Stimulated activated CD8-positive, alpha-beta memory T cell treated with anti-CD3 and anti-CD28 coated beads, Interleukin-4, amount 100 ng/mL, for 4 hours (primary cell): ENCODE measurements at places on chromosomes 4 and X.

DNA sequence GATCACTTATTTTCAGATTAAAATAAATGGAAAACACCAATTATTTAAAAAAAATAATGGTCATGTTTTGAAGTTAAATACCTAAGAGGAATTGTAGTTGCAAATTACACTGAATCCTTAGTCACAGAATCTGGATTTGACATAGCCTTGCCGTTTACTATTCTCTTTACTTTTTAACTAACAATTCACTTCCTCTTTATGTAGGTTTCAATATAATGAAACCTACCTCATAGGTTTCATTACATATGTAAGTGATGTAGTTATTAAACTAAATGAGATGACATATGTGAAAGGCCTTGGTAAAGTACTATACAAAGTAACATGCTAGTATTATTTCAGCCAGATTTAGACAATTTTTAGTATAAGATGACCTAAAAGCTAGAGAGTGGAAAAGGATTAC is 6.5 kb downstream of the SPP1 start:
- DNase-seq, result no peak

DNA sequence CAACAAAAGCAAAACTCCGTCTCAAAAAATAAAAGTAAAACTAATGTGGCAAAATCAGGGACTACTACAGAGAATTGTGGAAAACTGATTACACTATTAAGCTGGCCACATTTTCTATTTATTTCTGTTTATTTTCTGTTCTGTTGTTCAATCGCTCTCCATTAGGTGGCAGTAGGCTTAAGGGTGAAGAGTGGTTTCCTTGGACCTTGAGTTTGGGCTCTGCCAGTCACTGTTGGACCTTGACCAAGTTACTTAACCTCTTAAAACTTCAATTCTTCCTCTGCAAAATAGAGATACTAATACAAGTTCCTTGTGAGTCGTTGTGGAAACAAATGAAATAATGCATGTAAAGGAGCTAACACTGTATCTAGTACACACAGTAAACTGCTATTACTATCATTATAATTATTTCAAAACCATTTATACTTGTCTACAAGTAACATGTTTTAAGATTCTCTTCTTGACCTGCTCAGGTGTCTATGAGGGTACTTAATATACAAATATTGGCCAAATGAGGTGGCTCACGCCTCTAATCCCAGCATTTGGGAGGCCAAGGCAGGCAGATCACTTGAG is 15.2 kb downstream of the HSD17B11 start:
- no peak for DNase-seq

- no peak for DNase-seq
Measured at GRCh38 chr4:89111833-89112563, 665 bp downstream of the TIGD2 start.

GRCh38 chr4:181063212-181063611 is 1180.0 kb upstream of the TENM3 start:
- DNase-seq, result no peak

- no peak for DNase-seq
Measured at GRCh38 chr4:22504447-22504846, 11.4 kb downstream of the ADGRA3 start.

DNA sequence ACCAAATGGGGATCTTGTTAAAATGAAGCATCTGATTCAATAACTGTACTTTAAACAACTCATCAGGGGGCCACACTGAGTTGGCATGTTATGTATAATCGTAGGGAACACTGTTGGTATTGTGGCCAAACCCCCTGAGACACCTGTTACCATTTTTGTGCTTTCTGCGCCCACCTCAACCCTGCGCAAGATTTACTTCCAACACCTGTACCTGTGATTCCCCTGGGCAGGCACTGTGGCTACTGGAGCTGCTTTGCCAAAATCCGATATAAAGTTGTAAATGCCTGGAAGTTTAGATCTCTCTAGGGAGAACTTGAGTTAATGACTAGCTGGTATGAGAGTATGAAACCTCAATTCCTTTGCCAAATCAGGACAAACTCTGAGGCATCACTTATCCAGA is 259.8 kb upstream of the ATOH1 start:
- DNase-seq, result no peak

- DNase-seq, result no peak
Measured at GRCh38 chr4:175562542-175562941, 249.5 kb downstream of the GPM6A start.

DNA sequence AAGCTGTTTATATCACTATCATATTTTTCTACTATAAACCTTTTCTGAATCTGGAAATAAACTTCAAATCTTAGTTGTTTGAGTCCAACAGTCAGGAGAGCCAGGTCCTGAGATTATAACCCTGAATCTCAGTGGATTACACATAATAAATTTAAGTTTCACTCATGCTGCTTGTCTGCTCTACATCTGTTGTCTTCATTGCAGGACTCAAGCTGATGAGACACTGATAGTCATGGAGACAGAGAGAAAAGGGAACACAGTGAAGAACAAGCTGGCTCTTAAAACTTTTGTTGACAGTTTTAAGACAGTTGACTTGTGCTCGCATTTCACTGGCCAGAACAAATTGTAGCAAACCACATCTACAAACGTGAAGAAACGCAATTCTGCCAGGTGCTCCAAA is 327.0 kb upstream of the CTSO start:
- DNase-seq, result no peak

- no peak for DNase-seq
Measured at GRCh38 chr4:3869174-3869572, 103.0 kb downstream of the ADRA2C start.

DNA sequence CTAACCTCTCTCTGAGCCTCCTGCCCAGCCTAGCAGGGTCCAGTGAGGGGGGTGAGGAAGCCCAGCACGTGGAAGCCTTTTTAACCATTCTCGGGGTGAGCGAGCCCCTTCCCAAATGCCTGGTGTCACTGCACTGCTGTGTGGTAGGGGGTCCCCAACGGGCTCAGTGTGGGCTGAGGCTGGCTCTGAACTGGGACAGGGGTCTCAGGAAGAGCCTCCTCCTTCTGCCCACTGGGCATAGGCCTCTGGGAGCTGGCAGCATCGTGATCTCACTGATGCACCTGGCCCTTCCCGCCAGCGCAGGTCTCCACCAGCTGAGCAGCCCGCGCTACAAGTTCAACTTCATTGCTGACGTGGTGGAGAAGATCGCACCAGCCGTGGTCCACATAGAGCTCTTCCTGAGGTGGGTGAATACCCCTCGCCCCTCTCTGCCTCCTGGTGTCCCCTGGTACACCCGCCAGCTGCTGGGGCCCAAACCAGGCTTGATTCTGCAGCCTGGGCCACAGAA is 12.6 kb downstream of the HTRA3 start:
- DNase-seq, result no peak

GRCh38 chr4:118904418-118904817 is 15.8 kb downstream of the SYNPO2 start:
- DNase-seq, result no peak

DNA sequence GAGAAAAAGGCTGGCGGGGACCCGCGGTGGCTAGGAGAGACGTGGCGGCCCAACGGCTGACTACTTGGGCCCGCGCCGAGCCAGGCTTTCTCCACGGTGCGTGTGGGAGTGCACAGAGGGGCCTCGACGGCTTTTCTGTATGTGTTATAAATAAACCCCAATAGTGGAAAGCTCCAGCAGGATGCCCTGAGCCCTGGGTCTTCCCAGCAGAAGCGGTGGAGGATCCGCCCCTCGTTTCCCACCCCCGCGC is 268 bp upstream of the PRRG1 start:
- no peak for DNase-seq

GRCh38 chr4:105145903-105146275 is 787 bp upstream of the TET2 start:
- DNase-seq, result peak; percentile 19

DNA sequence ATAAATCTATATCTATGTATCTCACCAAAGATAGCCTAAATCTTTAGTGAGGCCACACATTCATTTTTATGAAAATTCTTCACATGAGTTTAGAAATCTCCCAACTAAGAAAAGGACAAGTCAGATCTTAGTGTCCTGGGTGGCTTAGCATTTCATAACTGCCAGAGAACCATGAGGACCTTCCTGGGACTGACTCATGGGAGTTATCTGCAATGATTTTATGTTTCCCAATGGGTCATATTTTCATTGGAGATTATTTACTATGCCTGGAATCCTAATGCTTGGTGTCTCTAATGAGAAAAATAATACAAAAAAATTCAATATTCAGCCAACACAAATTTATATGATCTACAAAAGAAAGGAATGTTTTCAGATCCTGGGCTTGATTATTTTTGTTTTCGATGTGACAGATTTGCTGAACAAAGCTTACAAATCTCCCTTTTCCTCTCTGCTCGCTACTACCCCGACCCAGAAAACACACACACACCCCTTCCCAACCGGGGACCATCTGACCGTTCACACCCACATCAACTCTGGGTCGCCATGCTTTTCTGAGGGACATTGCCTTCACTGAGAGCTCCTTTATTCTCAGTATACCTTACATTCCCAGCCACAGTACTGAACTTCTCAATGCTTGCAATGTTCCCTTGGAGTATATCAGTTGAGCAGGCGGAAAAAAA is 40.1 kb downstream of the SORBS2 start:
- no peak for DNase-seq

DNA sequence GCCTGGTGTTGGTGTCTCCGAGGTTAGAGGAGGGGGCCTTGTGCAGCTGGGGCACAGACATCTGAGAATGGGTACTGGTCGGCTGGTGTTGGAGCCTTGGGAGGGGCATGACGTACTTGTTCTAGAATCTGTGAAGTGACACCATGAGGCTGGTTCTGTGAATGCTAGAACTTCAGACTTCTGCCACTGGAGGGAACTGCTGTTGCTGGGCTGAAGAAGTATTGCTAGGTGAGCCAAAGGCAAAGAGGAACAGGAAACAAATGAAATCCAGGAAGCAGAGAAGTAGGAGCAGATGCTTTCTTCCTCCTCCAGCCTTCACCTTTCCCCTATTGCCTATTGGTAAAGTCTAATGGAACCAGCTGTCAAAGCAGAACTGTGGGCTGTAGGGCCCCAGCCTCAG is 120.9 kb upstream of the DDIT4L start:
- no peak for DNase-seq

GRCh38 chrX:40106676-40107290 is 9.0 kb upstream of the BCOR start:
- no peak for DNase-seq

GRCh38 chr4:15395311-15395710 is 32.5 kb upstream of the C1QTNF7 start:
- DNase-seq, result no peak

- no peak for DNase-seq
Measured at GRCh38 chr4:20391198-20391597, 139.5 kb downstream of the SLIT2 start.

DNA sequence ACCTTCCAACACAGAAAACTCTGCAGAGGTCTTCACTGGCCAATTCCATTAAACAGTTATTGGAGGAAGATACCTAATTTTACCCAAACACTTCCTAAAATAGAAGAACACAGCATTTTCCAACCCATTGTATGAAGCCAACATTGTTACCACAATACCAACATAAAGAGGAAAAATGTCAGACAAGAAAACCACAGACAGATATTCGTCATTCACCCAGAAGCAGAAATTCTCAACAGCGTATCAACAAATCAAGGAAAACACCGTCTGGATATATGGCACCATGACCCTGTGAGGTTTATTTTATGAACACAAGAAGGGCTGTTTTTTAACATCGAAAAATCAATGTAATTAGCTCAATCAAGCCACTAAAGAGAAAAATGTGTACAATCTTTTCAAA is 255.6 kb downstream of the ASMT start:
- DNase-seq, result no peak

DNA sequence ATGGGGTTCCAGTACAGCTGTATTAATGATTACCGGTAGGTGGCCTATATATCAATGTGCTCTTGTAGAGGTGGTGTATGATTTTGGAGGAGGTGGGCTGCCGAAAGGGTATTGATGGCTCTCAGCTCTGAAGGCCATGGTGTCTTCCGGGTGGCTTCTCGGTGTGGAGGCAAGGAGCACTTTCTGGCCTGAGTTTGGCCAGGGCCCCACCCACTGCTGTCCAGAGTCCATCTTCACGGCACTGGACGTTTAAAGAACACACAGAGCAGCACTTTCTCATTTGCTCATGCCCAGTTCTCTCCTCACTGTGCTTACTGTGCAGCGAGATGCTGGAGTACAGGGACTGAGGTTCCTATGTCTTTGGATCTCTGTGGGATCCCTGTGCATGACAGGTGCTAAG is 16.1 kb downstream of the BST1 start:
- DNase-seq, result no peak

DNA sequence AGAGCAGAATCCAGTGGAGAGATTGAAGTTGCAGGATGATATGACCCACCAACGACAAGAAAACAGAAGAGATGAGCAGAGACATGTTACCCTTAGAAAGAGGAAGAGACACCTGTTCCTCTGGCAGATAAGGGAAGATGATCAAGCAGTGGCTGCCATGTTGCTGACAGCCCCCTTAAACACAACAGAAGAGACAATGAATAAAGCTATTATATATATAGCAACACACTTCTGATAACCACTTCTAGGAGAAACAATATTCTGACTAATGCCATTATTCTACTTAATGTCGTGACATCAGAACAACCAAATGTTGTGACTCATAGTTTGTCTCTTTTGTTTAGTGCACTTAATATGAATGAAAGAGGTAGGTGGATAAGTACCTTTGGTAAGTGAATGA is 44.9 kb downstream of the SH3RF1 start:
- no peak for DNase-seq

DNA sequence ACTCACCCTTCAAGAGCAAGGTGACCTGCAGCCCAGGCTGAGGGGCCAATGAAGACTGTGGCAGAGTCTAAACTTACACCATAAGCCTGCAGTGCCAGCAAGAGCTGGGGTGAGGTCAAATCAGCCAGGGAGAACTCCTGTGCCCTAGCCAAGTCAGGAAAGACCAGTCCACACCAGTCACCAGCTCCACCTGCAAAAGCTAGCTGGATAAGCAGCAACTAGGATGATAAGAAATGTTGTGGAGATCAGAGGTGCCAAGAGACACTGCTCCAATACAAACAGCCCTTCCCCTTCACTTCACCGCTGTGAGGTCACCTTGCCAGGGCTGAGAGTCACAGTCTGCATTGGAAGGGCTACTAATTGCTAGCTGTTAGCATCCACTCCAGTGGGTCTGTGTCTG is 31.3 kb downstream of the NIPAL1 start:
- DNase-seq, result no peak

- no peak for DNase-seq
Measured at GRCh38 chrX:111736571-111736970, 55.6 kb downstream of the ALG13 start.

DNA sequence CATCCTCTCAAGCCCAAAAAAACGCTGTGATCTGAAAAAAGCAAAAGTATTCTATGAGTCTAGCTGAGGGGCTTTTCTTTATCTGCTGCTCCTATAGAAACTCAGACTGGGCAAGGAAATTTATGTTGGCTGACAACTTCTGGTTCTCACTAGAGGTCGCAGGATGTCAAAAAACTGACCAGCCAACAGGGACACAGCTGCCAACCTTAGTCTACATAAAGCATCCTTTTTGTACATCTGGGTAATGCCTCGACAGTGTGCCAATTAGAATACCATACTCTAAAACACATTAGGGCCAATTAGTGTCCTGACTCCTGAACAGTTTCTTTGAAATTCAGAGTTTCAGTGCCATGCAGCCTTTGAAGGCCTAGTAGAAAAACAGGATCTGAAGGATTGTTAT is 8.8 kb upstream of the TLL1 start:
- no peak for DNase-seq
